ENCODE measurements at places on chromosomes 5 and 9.

DNA sequence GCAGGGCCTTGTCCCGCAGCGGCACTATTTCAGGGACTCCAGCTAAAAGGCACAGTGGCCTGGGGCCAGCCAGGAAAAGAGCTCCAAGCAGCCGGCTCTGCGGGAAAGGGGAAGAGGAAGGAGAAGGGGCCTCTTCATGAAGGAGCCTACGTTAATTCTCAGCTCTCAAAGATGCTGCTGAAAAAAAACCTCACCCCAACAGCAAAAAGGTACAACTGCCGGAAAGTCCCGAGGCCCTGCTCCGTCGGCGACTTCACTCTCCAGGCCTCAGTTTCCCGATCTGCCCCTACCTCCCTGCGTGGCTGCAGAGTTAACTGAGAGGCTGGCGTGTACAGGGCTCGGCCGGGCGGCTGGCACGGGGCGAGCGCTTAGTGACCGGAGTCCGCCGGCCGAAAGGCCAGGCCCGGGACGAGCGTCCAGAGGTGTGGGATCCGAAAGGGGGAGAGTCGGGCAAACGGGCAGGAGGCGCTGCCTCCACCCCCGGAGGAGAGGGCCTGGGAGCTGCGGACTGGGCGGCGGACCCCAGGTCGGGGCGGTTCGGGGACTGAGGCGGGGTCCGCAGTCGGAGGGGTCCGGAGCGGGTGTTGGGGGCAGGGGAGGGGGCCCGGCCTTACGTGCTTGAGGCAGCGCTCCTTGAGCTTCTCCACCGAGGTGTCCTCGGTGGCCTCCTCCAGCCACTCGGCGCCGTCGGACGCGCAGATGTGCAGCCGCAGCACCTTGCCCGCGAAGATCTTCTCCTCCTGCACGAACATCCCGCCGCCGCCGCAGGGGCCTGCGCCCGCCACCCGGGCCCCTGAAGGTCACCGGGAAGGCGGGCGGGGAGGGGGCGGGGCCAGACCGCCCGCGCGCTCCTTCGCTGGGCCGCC is 529 bp downstream of the UBAC1 start:
- H3K27me3 ChIP-seq: no peaks in the 10 kb centered on the region
- peak; percentile 10 for DNase-seq
- H3K36me3 ChIP-seq: no peaks in the 10 kb centered on the region
- H3K27ac ChIP-seq: peak overlapping the region; percentile 81

DNA sequence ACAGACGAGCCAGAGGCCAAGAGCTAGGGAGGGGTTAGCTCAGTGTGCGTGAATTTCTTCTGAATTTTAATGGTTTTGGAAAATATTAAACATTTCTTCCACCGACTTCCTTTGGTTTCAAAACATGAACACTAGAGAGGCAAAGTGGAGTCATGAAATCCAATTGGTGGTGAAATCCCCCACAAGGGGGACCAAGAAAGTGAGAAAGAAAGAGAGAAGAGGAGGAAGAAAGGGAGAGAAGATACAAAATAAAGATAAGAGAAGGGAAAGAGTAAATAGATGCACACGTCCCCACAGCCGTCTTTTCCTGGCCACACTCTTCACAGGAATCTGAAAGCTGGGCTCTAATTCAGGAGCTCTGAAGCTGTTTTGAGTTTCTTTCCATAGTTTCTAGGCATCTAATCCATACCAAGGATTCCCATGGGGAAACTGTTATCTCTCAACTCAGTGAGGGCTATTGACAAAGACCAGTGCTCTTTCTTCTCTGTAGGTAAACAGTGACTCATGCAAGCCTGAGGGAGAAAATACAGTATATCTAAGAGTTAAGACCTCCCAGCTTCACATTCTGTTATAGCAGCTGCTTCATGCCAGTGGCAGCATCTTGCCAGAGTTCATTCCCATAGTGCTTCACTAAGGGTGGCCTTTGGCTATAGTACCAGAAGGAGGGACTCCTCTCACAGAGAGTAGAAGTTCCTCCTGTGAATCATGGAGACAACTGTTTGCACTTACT is 115.8 kb upstream of the LIFR start:
- DNase-seq: no peak
- H3K27ac ChIP-seq: no peak overlapping the region
- no peak overlapping the region for H3K4me3 ChIP-seq
- H3K36me3 ChIP-seq: no peaks in the 10 kb centered on the region
- H3K4me1 ChIP-seq: no peaks in the 10 kb centered on the region

GRCh38 chr9:99049228-99049627 is 55.7 kb upstream of the TGFBR1 start:
- H3K27me3 ChIP-seq: no peaks in the 10 kb centered on the region
- no peak overlapping the region for H3K4me3 ChIP-seq
- H3K36me3 ChIP-seq: peaks cover 14% of the 10 kb centered on the region
- no peak overlapping the region for H3K27ac ChIP-seq

GRCh38 chr5:106140101-106140500 is 1530.6 kb downstream of the EFNA5 start:
- H3K27me3 ChIP-seq: no peaks in the 10 kb centered on the region
- DNase-seq: no peak
- H3K4me3 ChIP-seq: no peak overlapping the region
- no peak overlapping the region for H3K27ac ChIP-seq

DNA sequence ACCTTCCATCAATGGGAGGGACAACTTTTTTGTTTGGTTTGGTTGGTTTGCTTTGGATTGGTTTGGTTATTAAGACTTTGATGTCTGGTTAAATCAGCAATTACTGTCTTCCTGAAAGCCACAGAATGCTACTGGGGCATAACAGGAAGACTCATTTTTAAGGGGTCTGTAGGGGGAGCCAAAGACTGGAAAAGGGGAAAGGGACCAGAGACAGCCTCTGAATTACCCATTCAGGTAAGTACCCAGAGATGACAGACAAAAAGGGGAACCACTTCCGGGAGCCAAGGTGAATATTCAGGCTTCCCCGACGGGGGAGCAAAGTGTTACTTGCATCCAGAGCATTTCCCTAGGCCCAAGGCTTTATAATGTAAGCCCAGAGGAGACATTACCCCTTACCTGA is 4.6 kb upstream of the FEM1C start:
- peaks cover 14% of the 10 kb centered on the region for H3K27me3 ChIP-seq
- no peak overlapping the region for H3K4me3 ChIP-seq
- H3K36me3 ChIP-seq: peaks cover 7% of the 10 kb centered on the region

DNA sequence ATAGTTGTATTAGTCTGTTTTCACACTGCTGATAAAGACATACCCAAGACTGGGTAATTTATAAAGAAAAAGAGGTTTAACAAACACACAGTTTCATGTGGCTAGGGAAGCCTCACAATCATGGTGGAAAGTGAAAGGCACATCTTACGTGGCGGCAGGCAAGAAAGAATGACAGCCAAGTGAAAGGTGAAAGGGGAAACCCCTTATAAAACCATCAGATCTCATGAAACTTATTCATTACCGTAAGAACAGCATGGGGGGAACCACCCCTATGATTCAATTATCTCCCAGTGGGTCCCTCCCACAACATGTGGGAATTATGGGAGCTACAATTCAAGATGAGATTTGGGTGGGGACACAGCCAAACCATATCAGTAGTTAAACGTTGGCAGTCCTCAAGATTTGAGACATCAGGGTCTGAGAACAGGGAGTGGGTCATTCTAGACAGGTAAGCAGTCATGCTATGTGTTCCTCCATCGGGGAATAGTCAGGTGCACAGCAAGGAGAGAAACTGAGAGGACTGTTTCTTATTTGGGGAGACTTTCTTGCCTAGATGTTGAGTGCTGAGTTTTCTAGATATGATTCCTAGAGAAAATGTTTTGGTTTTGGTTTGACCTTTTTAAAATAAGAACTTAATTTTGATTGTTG is 45.8 kb upstream of the ENTREP1 start:
- peaks cover 7% of the 10 kb centered on the region for H3K27me3 ChIP-seq
- no peak overlapping the region for H3K27ac ChIP-seq
- DNase-seq: no peak

DNA sequence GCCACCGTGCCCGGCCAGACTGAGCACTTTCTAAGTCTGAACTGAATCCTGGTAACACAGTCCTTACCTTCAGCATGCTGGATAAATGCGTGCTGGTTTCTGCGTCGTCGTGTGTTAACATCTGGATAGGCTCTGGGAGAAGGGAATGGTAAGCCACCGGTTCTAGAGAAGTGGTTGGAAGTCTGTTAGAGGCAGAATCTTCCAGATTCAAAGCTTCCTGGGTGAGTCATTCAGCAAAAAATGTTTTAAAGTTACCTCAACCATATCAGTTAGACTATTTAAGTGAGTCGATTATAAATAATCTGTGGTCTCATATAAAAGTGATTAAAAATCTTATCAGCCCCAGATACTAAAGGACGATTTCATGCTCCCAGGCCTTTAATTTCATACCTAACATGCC is 256.5 kb upstream of the NFIL3 start:
- DNase-seq: no peak
- H3K4me3 ChIP-seq: no peak overlapping the region
- peaks cover 26% of the 10 kb centered on the region for H3K27me3 ChIP-seq

- H3K4me1 ChIP-seq: no peaks in the 10 kb centered on the region
- H3K4me3 ChIP-seq: no peak overlapping the region
- DNase-seq: no peak
- H3K27ac ChIP-seq: no peak overlapping the region
- no peaks in the 10 kb centered on the region for H3K36me3 ChIP-seq
These were observed 60.5 kb upstream of the CD180 start for GRCh38 chr5:67257077-67257476.

GRCh38 chr5:62542720-62543119 is 35.9 kb upstream of the LRRC70 start:
- no peak overlapping the region for H3K27ac ChIP-seq
- peaks cover 49% of the 10 kb centered on the region for H3K36me3 ChIP-seq
- no peaks in the 10 kb centered on the region for H3K4me1 ChIP-seq
- no peaks in the 10 kb centered on the region for H3K27me3 ChIP-seq

GRCh38 chr5:151565971-151566370 is 25.2 kb downstream of the FAT2 start:
- H3K27ac ChIP-seq: no peak overlapping the region
- H3K4me3 ChIP-seq: no peak overlapping the region
- peaks cover 2% of the 10 kb centered on the region for H3K27me3 ChIP-seq
- H3K4me1 ChIP-seq: no peaks in the 10 kb centered on the region
- DNase-seq: no peak

DNA sequence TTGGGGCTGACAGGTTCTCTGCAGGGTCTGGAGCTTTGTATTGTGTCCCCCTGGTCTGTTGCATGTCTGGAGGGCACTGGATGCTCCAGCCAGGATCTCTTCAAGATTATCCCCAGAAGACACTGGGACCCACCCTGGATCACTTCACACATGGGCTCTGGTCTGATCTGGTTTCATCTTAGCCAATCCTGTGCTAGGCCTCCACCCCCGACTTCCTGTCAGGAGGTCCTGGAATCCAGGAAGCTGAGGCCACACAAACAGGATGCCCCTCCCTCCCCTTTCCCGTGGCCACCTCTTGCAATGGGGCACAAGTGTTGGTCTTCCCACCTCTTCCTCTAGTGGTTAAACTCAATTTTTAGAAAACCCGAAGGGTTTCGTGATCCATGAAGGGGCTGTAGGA is 242.6 kb upstream of the MVB12B start:
- H3K27me3 ChIP-seq: peaks cover 7% of the 10 kb centered on the region
- peaks cover 14% of the 10 kb centered on the region for H3K4me1 ChIP-seq
- no peak for DNase-seq
- H3K36me3 ChIP-seq: no peaks in the 10 kb centered on the region
- H3K4me3 ChIP-seq: no peak overlapping the region

GRCh38 chr5:147452165-147452811 is 57.6 kb downstream of the DPYSL3 start:
- peaks cover 15% of the 10 kb centered on the region for H3K4me1 ChIP-seq
- H3K27me3 ChIP-seq: peaks cover 94% of the 10 kb centered on the region
- peak overlapping the region; percentile 14 for H3K27ac ChIP-seq
- no peak for DNase-seq
- H3K4me3 ChIP-seq: peak overlapping the region; percentile 71

DNA sequence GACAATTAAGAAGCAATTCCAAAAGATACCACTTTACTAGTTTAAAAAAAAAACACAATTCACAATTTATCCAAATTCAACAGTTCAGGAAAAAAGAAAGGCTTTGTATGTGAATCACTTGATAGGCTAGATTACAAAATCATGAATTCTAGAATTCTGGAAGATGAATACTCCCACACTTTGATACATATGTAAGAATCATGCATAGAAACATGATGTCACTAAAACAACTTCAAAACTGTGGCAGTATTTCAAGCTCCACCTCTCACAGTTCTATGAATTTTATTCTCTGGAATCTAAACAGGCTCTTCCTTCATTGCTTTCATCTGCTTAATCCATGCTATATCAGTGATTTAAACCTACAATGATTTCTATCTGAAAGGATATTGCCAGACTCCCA is 51.0 kb downstream of the GNAQ start:
- DNase-seq: no peak
- peaks cover 74% of the 10 kb centered on the region for H3K4me1 ChIP-seq
- H3K4me3 ChIP-seq: no peak overlapping the region
- peak overlapping the region; percentile 64 for H3K27ac ChIP-seq
- H3K27me3 ChIP-seq: no peaks in the 10 kb centered on the region

DNA sequence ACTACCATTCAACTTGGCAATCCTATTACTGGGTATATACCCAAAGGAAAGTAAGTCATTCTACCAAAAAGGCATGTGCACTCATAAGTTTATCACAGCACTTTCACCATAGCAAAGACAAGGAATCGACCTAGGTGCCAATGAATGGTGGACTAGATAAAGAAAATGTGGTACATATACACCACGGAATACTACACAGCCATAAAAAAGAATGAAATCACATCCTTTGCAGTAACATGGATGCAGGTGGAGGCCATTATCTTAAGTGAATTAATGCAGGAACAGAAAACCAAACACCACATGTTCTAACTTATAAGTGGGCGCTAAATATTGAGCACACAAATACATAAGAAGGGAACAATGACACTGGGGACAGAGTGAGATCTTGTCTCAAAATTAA is 65.8 kb upstream of the SUB1 start:
- H3K36me3 ChIP-seq: no peaks in the 10 kb centered on the region
- DNase-seq: no peak
- no peaks in the 10 kb centered on the region for H3K4me1 ChIP-seq
- H3K27ac ChIP-seq: no peak overlapping the region
- H3K4me3 ChIP-seq: no peak overlapping the region

GRCh38 chr9:124174433-124174832 is 83.3 kb upstream of the NEK6 start:
- peaks cover 6% of the 10 kb centered on the region for H3K27me3 ChIP-seq
- H3K4me1 ChIP-seq: peaks cover 10% of the 10 kb centered on the region
- no peak for DNase-seq

DNA sequence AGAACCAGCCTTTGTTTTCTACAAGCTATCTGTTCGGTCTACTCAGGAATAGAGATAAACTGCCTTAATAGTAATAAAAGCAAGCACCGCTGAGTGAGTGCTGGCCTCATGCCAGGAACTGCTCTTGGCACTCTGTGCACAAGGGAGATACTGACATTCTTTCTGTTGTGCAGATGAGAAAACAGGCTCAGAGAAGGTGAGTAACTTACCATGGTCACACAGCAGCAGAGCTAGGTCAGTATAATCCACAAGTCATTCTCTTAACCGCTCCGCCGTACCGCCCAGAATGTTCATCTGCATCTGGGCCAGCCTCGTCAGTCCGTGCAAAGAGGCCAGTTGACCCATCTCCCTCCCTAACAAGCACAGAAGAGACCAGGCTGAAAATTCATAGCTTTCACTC is 27.4 kb downstream of the QRFP start:
- no peaks in the 10 kb centered on the region for H3K27me3 ChIP-seq
- DNase-seq: no peak
- H3K4me3 ChIP-seq: no peak overlapping the region
- no peak overlapping the region for H3K27ac ChIP-seq
- peaks cover 5% of the 10 kb centered on the region for H3K36me3 ChIP-seq
- peaks cover 5% of the 10 kb centered on the region for H3K4me1 ChIP-seq
